AG08396 (cell line): ENCODE measurements at places on chromosomes 6 and 20.
A peak's percentile ranks its signal among the peaks of the same experiment; 100 is the strongest.

DNA sequence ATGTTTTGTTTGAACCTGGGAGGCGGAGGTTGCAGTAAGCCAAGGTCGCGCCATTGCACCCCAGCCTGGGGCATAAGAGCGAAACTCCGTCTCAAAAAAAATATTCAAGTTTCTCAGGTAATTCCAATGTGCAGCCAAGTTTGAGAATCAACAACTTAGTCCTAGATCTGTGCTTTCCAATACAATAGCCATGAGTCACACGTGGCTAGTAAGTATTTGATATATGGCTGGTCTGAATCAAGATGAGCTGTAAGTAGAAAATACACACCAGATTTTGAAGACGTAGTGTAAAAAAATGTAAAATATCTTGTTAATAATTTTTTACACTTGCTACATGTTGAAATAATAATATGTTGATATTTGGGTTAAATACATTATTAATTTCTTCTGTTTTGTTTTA lies 35.0 kb upstream of the BTBD3 start:
- no peak for DNase-seq

- DNase-seq = no peak
Observed at GRCh38 chr6:3405182-3405518, 51.7 kb downstream of the SLC22A23 start.

DNA sequence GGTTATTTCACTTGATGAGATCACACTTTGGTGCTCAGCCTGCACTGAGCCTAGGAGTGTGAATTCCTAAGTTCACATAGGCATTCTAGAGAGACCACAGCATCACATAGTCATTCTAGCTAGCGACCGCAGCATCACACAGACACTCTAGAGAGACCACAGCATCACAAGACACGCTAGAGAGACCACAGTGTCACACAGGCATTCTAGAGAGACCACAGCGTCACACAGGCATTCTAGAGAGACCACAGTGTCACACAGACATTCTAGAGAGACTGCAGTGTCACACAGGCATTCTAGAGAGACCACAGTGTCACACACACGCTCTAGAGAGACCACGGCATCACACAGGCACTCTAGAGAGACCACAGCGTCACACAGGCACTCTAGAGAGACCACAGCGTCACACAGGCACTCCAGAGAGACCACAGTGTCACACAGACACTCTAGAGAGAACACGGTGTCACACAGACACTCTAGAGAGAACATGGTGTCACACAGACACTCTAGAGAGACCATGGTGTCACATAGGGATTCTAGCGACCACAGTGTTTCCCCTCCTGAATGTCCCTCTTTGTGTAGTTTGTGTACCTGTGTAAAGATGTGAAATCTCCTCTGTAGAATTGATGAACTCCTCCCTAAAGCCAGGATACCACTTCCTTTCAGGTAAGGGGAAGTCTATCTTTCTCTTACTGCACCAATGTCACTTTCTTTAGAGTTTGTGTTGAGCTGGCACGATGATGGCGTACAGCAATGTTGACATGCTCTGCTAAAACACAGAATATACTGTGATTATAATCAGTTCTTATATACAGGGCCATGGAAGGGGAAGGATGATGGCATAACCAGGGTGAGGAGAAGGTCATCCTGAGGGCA lies 169.4 kb downstream of the ZDHHC14 start:
- no peak for DNase-seq

DNA sequence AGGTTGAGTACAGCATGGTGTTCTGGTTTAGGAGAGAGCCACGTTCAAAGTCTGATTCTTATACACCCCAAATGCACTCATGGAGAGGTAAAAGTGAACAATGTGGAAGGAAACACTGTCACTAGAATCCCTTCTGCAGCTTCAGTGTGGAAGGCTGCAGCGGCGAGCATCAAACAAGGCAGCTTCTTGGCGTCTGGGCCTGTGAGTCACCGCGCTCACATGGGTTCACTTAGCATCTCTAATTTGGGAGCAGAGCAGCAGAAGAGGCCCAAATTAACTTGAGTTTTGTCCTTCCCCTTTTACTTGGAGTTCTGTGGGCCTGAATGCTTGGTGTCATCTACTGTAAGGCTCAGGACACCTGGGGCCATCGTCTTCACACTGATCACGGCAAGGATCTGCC lies 10.9 kb upstream of the E2F1 start:
- DNase-seq = peak; percentile 52

DNA sequence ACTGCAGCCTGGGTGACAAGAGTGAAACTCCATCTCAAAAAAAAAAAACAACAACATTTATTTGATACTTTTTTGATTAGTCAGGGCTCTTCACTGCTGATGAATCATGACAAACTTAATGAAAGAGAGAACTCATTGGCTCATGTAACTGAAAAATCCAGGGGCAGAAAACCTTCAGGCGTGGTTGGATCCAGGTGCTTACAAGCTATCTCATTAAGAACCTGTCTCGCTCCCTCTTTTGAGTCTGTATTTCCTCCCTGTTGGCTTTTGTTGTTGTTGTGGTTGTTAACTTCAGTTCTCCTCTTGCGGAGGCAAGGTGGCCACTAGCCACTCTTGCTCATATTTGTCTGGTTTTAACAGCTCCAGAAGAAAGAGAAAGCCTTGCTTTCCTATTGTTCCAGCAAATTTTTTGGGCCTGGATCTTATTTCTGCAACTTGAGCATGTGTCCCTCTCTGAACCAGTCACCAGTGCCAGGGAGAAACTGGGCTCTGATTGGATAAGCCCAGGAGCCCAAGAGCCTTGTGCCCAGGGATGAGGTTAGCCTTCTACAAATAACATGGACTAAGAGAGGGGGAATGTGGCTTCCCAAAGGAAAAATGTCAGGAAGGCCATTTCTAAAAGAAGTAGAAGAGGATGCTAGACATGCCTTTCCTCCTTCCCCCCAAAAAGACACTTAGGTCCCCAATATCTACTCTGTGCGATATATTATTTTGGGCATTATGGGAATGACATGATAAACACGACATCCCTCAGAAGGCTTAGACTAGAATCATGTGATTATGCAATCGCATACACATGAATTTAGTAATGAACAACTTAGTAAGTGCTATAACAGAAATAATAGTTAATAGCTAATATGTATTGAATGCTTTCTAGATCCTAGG lies 64.5 kb downstream of the PHACTR2 start:
- DNase-seq = no peak

- DNase-seq = no peak
Observed at GRCh38 chr20:42894483-42894882, 295.2 kb downstream of the PTPRT start.

- no peak for DNase-seq
Observed at GRCh38 chr20:41426086-41426830, 59.6 kb upstream of the EMILIN3 start.

- no peak for DNase-seq
Observed at GRCh38 chr6:143691900-143692636, 14.3 kb downstream of the PHACTR2 start.

GRCh38 chr6:169946971-169947370 lies 195.5 kb downstream of the ERMARD start:
- DNase-seq = no peak

DNA sequence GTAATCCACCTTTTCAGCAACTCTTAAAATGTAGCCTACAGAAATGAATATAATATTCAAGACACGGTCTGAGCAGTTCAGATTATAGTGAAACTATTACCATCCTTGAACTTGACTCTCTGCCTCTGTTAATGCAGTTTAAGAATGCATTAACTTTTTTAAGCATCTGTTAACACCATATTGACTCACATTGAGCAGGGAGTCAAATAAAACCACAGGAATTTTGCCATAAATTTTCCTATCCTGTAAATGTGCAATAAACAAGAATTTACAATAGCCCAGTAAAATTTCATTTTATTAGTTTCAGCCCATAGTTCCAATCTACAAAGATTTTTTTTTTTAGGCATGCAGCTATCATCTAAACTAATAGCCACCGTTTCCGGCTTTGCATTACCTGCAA lies 239.2 kb upstream of the DEFB112 start:
- DNase-seq = no peak

DNA sequence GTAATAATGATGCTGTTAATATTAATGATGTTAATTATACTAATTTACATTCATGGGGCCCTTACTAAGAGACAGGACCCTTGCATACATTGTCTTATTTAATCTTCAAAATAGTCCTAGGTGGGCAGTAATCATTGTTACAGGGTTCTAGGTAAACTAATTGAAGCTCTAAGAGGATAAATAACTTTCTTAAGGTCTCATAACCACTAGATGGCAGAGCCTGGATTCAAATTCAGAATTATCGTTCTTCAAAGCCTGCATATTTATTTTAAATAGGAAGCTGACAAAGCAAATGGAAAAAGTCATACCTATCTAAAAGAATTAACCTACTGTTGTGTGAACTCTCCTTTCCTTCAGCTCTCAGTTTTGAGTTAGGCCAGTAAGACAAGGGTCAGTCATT lies 23.5 kb downstream of the PTCHD4 start:
- no peak for DNase-seq

DNA sequence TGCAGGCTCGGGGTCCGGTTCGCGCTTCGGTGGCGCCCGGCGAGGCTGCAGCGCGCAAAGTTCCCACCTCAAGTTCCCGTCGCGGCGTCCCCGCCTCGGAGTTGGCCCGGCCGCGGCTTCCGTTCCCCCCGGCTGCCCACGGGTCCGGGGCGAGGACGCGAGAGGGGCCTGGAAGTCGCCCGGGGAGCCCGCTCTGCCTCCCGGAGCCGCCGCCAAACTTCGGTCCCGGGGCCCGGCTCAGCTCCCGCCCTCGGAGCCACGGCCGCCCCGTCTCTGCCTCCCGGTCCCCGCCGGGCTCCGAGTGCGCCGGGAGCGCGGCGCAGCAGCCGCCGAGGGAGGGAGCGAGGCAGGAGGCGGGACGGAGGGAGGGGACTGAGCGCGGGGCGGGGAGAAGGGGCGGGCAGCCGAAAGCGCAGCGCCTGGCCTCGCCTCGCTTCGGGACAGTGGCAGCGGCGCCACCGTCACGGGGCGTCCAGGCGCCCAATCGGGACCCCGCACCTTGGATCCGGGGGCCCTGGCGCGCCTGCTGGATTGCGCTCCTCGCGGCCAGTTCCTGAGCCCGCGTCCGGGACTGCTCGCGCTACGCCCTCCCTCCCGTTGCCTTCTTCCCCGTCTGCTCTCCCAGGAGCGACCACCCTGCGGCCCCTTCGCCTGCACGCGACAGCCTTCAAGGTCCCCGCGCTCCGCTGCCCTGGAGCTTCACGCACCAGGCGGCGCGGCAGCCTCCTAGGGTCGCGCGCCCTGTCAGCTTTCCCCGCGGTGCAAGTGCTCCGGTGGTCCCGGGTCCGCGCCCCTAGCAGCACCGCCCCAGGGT lies at the start of gene KCNG1:
KCNG1 (minus strand) TSS at position 305 of the 814 bp plus-strand sequence. CDS start 12,769 bp downstream, outside the sequence.
- peak; percentile 97 for DNase-seq

- no peak for DNase-seq
Observed at GRCh38 chr6:39210450-39210849, 18.8 kb downstream of the KCNK5 start.

DNA sequence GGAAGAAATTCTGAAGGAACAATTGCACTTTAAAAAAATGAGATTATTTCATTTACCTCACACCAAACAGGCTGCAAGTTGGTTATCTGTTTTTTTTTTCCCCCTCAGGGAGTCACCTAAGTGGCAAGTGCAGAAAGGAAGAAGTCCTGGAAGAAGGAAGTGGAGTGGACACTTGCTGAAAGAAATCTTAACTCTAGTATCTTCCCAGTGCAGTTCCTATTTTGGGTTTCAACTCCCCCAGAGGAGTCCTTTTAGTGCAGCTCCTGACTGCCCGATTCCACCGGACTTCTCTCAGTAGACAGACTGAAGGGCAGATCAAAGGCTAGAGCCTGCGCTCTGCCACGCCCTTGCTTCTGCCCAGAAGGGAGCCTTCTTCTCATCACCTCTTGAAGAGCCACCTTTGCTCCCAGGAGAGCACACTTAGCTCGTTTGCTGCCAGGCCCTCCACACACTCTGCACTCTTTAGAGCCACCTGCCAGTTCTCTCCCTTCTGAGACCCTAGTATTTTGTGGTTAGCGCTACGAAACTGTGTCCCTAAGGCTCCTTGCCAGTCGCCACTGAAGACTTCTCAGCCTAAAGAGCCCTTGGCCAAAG lies 4.9 kb downstream of the MTCL3 start:
- DNase-seq = no peak

DNA sequence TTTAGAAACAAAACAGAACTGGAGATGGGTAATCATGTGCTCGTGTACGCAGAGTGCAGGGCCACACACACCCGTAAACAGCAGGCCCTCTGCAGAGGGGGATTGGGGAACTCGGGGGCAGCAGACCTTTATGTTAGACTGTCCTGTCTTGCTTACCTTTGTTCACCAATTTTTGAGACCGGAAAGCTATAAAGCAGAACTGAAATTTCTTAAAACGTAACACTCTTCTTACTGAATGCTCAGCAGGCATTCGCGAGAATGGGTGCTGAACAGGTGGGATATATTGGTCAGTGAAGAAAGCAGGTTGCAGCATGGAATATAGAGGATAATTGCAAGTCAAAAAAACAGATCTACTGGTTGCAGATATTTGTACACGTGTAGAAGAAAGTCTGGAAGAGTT lies 211.1 kb downstream of the BMP7 start:
- DNase-seq = no peak

- DNase-seq = no peak
Observed at GRCh38 chr20:17859616-17860232, 108.9 kb downstream of the SNX5 start.

DNA sequence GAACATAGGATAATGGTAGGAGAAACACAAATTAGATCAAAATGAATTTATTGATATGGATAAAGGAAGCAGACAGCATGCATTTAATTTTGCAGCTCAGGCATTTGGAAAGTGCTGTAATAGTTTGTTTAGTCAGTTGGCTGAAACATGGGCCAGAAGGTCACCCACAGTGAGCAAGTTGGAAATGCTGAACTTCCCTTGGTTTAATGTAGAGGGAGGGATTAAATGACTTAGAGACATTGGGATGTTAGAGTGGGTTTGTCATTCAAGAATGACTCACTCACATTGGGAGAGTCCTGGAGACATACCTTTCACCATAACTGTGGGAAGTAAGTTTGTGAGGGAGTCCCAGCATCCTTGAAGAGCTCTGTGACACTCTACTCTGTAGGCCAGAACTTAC lies 231.5 kb upstream of the PLCB4 start:
- DNase-seq = peak; percentile 38

DNA sequence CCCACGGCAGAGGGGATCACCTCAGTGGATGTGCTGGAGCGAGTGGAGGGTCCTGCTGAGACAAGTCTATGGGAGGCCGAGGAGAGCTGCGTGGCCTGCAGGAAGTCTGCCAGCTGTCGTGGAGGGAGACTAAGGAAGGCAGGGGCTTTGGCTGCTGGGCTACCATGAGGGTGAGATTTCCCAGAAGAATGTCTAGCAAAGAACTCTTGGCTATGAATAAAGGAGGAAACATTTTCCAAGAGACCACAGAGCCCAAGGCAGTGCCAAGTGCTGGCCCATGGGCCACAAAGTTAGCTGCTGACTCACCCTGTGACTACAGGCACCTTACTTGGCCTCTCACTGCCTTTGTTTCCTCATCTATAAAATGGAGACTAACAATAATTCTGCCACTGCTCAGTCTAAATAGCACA lies 73.4 kb downstream of the PRDM1 start:
- DNase-seq = peak; percentile 89

GRCh38 chr6:83433177-83433576 lies 2.3 kb upstream of the ME1 start:
- no peak for DNase-seq

- peak; percentile 84 for DNase-seq
Observed at GRCh38 chr20:63434599-63435378, 37.7 kb downstream of the KCNQ2 start.
